Midbrain (tissue), 1 donor: ENCODE measurements at places on chromosomes 2 and 18.

DNA sequence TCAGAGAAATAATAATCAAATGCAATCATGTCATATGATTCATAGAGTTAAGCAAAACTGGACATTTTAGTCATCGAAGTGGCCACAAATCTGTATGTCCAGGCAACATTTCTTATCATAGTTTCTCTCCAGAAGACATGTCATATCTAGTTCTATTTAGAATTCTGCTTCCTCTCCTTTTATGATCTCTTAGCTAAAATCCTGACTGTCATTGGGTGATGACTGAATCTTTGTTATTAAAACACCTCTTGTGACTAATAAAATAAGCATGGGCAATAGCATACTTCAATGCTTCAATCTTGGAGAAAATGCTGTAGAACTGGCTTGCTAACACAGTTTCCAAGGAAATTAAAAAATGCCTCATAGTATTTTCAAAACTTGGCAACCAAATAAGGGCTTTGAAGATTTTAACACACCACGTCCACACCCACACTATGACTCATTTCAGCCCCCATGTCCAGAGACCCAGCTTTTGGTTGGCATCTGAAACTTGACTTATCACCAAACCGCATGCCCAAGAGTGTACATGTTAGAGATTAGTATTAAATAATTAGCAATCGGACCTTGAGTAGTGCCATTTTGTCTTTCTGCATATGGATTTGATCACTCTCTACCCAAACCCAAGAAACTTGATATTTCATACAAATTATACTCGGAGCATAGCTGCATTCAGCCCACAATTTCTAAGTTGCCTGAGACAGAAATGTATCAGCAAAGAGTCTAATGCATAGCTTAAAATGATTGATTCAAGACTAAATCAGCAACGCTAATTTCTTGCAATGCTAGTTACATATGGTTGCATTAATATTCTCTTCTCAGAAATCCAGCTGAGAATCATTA is 106.5 kb upstream of the ETAA1 start:
- no peak for DNase-seq

GRCh38 chr2:65035351-65035943 is 20.8 kb upstream of the CEP68 start:
- DNase-seq, result no peak

DNA sequence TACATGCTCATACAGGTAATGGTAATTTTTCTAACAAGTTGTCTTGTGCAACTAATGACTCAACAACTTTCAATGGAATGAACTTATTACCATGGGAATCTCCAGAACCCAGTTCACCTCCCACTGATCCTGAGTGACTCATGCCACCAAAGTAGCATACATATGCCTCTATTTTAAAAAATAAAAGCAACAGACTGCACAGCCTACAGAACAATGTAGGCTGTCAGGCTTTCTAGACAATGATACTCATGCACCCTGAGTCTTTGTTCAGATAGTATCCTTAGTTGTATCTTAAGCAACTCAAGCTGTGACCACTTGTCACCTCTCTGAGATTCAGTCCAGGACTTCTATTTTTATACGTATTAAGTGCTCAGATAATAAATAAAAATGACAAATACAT is 531.0 kb upstream of the SETBP1 start:
- no peak for DNase-seq

DNA sequence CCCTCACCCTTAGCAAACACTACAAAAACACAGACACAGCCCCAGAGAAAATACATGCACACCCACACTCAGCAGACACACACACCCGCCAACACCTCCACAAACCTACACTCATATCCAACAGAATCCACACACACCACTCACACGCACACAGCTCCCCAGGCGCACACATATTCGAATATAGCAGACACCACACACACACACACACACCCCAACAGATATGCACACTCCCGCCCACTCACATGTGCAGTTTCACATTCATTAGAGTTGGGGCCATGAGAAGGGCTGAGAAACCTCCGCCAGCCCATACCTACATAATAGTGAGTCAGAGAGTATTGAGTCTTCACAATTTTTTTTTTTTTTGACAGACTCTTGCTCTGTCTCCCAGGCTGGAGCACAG is 29.4 kb upstream of the NOTO start:
- no peak for DNase-seq

DNA sequence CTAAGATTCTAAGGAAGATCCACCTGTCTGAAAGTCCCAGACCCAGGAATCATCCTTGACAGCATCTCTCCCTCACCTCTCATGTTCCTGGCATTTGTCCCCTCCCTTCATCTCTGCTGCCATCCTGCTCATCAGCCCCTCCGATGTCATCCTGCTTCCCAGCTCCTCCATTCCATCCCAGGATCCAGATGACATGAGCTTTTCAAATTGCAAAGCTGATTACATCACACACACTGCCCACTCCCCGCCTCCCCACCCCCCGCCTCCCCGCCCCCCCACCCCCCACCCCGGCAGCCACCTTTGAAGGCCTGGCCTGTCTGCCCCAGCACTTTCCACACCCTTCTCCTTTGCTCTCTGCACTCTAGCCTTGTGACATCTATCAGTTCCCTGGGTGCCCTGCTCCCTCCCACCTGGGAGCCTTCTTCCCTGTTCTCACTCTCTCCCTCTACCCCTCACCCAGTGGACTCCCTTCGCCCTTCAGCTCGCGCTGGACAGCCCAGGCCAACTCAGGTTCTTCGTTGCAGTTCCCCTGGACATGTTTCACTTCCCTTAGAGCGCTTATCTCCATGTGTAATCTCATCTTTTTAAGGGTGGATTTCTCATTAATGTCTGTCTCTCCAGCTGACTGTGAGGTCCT is 61.6 kb downstream of the DNMT3A start:
- DNase-seq, result no peak

GRCh38 chr18:76354348-76354747 is 140.7 kb downstream of the ZNF516 start:
- no peak for DNase-seq

DNA sequence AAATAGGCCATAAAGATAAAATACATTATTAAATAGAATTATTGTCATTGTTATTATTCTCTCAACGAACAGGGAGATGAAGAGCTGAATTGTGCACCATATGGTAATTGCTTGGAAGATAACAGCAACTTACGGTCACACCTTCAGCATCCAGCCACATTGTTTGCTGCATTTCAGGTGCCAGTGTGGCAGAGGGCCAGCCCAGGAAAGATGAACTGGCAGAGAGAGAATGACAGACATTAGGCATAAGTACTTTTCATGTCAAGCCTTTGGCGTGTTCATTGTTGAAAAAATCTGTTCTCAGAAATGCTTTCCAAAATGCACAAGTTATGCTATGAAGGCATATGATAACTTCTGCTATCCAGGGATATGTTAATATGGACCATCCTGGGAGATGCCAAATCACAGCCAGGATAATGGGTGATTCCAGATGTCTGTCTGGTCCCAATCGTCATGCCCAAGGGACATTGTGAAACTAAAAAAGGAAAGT is 748.6 kb upstream of the PIK3C3 start:
- no peak for DNase-seq

GRCh38 chr2:236692937-236693336 is 123.3 kb downstream of the ACKR3 start:
- DNase-seq, result no peak

GRCh38 chr18:22346401-22346952 is 71.2 kb downstream of the CTAGE1 start:
- DNase-seq, result no peak

GRCh38 chr2:50260886-50261285 is 771.0 kb downstream of the NRXN1 start:
- DNase-seq, result no peak
